GM10248 (cell line): ENCODE measurements at places on chromosomes 5 and 9.

DNA sequence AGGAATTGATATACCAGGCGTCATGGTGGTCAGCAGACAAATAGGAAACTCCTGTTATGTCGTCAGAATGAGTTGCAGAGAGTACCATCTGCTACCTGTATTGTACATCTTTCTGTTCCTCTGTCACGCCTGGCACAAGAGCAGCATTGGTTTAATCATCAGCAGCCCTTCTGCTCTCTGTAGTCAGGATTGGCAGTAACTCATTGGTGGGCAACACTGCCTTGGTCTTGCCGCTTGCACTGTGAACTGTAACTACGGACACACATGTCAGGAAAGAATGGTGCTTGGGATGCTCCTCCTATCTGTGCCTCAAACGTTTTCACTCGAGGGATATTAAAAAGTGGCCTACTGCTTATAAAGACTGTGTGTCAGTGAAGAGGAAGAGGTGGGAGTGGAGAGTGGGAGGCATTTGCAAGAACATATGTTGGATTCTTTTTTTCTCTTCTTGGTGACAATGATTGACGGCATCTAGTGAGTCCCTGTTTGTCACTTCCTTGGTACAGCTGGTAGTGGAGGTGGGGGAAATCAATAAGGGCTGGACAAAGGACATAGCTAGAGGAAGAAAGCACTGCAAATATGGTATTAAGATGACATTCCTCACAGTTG is 76.6 kb downstream of the F2RL2 start:
- DNase-seq, result peak; percentile 25

DNA sequence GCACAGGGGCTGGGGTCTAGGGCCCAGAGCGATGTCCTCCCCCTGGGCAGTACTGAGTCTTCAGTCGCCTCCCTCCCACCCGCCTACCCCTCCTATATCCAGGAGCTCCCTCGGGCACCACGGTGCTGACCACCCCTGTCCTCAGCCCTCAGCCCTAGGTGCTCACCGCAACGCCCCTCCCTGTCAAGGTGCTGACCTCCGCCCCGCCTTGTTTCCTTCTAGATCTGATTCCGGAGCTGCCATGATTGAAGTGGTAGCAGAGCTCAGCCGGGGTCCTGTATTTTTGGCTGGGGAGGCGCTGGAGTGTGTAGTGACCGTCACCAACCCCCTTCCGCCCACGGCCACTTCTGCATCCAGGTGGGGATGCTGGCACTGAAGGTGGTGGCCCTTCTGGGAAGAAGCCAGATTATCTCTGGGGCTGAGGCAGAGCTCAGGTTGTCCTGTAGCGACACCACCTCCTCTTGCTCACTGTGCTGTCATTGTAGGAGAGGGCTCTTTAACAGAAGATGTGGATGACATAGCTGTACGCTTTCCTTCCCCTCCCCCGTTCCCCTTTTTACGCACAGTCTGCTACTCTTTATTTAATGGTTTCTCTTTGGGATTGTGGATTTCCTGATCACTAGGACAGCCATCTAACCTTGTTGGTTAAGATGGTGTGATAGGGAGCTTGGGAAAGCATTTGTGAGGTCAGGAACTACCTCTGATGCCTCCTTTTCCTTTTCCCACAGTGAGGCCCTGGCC is 598 bp downstream of the RGP1 start:
- DNase-seq, result peak; percentile 50

- no peak for DNase-seq
These were observed 114.6 kb upstream of the MAP3K1 start for GRCh38 chr5:56700711-56701110.

DNA sequence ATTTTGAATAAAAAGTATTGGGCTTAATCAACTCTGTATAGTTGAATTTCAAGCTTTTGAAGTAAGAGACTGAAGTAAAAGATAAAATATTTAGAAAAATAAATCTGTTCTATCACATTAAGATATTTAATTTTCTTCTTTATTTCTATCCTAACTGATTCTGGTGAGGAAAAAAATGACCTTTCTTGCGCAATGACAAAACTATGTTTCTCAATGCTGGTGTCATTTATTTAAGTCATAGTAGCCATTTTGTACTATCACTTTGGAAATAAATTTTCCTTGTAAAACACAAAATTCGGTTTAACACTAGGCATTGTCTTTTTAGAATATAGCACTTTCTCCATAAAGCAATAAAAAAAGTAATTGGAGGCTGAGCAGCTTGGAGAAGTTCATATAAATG is 728.0 kb downstream of the CDH9 start:
- no peak for DNase-seq

DNA sequence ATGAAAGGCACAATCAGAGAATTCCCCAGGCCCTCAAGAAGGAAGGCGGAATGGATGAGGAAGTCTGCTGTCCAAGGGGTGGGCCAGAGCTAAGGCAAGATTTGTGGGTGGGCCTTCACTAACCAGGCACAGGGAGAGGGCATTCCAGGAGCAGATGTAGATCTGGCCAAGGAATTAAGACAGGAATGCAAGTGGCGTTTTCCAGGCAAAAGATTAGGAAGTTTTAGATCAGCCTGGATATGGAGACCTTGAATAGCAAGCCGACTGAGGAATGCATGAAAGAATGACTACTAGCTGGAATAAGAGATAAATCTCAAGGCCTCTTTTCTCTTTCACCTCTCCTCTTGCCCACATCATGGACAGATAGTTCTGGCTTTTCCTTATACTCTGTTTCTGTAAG is 68.5 kb downstream of the GHR start:
- DNase-seq, result no peak

GRCh38 chr5:131640043-131640856 is 5.2 kb upstream of the RAPGEF6 start:
- peak; percentile 27 for DNase-seq

DNA sequence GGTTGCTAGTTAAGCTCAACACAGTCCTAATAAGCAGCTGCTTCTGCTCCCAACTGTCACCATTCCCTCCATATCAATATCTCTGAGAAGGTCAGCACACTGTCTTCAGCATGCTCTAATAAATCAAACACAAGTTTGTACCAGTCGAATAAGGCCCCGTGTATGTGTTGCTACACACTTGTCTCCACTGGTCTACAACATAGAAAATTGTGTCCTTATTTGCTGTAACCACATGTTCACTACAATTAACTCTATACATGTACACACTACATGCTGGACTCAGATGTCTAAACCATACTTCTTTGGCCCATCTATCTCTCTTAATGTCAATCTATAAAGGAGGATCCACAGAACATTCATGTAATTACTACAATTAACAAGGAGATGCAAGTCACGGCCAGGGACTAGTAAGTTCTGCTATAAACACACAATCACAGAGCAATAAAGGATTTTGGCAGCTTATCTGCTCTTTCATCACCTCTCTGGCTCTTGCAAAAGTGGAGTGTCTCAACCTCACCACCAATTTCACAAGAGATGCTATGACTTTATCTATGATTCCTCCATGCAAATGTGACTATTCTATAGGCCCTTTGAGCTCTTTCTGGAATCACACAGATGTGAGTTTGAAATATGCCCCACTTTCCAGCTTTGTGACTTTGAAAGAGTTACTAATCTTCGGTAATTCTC is 143.9 kb downstream of the SEMA5A start:
- DNase-seq, result no peak

- no peak for DNase-seq
These were observed 250.2 kb downstream of the CYLC2 start for GRCh38 chr9:103245369-103245768.

- DNase-seq, result no peak
These were observed 476.8 kb upstream of the CYLC2 start for GRCh38 chr9:102518324-102518723.

GRCh38 chr5:154830219-154830595 is 20.2 kb downstream of the FAXDC2 start:
- DNase-seq, result no peak

GRCh38 chr5:5104550-5104949 is 35.6 kb upstream of the ADAMTS16 start:
- no peak for DNase-seq

GRCh38 chr9:28563291-28563934 is 990.1 kb upstream of the C9orf72 start:
- DNase-seq, result no peak

- DNase-seq, result no peak
These were observed 6.5 kb upstream of the PLIN2 start for GRCh38 chr9:19133549-19134345.

- DNase-seq, result no peak
These were observed 88.2 kb downstream of the NREP start for GRCh38 chr5:111668477-111669414.

GRCh38 chr5:56328753-56329560 is 95.8 kb upstream of the ANKRD55 start:
- peak; percentile 26 for DNase-seq

DNA sequence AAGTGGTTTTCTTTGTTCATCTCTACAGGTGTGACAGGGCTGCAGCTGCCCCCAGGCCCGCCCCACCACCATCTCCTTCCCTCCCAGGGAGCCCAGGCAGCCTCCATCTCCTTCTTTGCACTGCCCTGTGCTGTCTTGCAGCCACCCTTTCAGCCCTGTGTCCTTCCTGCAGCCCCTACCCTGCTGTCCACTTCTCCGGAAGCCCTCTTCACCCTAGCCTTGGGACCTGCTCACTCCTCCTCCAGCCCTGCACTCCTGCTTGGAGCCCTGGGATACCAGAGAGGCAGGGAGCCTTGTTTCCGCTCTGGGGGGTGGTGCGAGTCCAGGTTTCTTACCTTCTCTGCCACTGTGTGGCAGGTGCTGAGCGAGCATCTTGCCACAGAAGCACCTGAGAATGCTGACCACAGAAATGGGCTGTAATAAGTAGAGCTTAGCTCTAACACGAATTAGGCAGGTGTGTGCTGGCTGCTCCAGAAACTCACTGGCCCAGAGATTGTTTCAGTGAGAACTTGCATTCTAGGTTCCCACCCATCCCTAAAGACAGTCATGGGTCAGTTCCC is 51.3 kb upstream of the GADD45G start:
- no peak for DNase-seq
